ENCODE measurements at places on chromosomes 3 and 15.

- DNase-seq, result no peak
Measured at GRCh38 chr3:177071496-177072156, 125.7 kb downstream of the TBL1XR1 start.

DNA sequence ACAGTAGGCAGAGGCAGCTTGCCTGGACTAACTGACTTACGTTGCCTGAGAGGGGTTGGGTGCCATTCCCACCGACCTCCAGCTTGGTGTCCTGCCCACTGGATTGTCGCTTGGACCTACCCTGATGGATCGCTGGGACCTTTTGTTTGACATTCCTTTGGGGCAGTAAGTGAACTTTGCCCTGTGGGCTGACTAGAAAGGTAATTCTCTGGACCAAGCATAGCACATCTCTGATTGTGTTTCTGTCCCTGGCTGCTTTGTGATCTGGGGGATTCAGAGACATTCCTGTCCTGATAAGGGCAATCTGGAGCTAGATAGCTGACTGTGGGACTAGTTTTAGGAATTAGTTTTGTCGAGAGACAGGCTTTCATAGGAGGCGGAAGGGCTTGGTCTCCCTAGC lies 19.5 kb upstream of the IFT57 start:
- no peak for DNase-seq

GRCh38 chr3:161150001-161150525 lies 44.9 kb upstream of the B3GALNT1 start:
- no peak for DNase-seq

DNA sequence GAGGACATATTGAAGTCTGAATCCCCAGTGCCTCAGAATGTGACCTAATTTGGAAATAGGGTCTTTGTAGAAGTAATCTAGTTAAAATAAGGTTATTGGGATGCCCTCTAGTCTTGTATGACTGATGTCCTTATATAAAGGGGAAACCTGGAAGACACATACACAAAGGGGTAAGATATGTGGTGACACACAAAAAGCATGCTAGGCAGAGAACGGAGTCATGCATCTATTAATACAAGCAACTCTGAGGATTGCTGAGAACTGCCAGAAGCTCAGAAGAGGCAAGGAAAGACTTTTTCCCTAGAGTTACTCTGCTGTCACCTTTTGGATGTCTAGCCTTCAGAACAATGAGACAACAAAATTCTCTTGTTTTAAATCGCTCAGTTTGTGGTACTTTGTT lies 58.1 kb upstream of the TMEM108 start:
- no peak for DNase-seq

- DNase-seq, result no peak
Measured at GRCh38 chr15:62112616-62113593, 46.1 kb downstream of the C2CD4A start.

DNA sequence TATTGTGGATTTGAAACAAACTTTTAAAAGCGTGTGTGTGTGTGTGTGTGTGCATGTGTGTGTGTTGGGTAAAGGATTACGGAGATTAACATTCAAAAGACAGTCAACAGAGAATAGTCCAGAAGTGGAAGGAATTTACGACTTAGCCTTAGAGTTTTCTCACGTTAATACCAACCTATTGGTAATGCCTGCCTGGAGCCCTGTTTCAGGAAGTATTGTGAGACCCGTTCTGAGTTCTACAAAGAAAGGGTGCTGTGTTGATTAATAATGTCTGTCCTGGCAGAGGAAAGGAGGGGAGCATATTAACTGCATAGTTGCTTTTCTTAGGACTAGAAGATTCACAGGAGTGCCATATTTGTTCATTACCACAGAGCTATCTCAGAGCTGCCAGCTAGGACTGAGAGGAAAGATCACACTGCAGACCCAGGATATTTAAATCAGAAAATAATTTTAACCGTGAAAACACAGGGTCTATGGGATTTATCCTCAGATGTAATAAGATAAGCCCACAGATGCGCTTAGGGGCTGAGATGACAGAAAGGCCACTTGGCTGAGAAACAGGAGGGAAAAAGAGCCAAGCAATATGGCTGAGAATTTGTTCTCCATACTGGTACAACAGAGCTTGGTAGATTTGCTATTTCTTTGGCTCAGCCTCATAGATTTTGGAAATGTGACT lies 40.5 kb upstream of the FRMD4B start:
- DNase-seq, result no peak

GRCh38 chr3:81989758-81990157 lies 228.3 kb upstream of the GBE1 start:
- DNase-seq, result no peak

GRCh38 chr3:32882603-32883025 lies 64.8 kb downstream of the TRIM71 start:
- no peak for DNase-seq

- peak; percentile 20 for DNase-seq
Measured at GRCh38 chr3:114496874-114497273, 203.0 kb downstream of the TIGIT start.

All from HS-5 (cell line).